ENCODE measurements at places on chromosomes 11 and 22.

GRCh38 chr11:87602776-87603175, 565.0 kb downstream of the TMEM135 start:
- DNase-seq: no peak

DNA sequence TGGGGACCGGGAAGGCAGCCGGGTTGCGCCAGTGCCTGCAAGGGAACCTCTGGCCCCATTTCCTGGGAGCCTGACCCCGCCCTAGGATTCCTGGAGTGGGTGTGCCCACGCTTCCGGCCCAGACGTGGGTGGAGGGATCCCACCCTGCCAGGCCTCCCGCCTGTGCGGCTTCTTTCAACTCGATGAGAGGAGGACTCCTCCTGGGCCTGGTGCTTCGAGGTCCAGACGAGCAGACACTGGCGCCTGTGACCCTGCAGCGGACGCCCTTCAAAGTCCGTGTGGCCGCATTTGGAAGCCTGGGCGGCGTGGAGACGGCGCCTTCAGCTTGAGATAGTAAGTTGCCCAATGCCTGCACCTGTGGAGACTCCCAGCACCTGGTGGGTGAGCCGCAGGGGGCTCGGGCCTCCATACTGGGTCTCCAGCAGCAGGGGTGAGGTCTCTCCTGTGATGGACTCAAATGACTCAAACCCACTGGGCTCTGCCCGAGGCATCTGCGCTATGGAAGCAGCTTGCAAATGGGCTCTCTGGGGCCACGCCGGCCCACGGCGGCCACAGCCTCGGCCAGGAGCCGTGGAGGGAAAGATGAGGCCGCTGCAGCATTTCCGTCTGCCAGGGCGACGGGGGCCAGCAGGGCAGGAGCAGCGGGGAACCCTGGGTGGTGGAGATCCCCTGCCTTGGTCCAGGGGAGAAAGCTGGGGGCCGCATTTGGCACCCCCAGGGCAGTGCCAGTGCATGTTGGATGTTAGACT, 64.3 kb upstream of the PPARA start:
- no peak for DNase-seq

DNA sequence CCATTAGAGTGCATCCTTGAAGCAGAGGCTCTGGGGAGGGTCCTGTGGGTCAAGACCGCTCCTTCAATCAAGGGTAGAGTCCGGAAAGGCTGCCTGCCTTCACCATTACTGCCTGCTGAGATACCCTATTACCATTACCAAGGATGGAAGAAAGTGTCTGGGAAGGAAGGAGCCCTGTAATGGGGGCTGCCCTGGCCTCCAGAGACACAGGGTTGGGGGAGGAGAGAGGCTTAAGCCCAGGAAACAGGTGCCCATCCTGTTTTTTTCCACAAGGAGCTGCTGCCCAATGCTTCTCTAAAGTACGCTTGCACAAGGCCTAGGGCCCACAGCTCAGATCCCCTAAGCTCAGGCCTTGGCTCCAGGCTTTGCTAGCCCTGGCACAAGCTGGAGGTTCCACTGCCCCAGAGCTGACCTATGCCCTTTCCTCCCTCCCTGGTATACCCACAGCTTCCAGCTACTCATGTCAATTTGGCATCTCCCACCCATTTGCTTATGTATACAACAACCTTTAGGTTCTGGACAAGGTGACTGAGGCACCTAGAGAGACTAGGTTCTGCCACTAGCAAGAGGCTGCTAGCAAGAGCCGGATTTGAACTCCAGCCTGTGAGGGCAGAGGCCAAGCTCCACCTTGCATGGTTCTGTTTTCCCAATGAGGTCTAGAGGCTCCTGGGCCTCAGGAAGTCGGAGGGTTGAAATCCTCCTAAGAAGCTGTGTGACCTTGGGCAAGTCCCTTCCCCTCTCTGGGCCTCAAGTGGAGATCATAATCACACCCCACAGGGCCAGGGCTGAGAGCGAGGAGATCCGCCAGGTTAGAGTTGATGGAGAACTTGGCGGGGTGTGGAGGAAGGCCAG, 1.5 kb upstream of the PLCB3 start:
- DNase-seq: no peak

DNA sequence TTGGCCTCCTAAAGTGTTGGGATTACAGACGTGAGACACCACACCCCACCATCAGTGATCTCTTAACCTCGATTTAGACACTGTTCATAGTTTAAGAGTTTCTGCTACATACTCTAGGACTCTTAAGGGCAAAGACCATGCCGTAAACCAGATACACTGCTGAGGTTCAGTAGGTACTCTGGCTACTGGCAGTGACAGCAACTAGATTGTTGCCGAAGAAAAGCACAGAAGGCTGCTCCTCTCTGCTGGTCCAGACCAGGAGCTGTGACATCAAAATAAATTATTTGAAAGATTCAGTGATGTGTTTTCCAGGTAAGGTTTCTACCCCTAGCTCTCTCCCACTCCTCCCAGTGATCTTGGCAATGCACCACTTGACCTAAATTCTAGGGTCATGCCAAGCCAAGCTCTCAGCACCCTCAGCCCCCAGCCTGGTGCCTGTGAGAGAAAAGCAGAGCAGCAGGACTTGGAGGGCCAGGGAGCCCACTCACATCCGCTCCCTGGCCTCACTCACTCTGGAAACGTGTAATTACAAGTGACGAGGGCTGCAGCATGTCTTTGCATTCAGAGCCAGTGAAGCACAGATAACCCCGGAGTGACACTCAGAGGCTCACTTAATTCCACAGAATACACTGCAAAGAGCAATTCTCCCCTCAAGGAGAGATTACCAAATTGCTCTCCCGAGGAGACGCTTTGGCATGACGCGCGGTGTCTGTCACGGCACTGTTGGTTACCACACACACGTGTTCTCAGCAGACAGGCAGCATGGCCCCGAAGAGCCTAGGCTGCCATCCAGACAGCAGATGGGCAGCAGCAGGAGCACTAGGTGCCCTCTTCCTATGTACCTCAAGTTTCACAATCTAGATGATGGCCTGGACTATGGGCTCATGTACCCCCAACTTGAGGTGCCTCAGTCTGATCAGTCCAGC, 96.9 kb upstream of the PITPNB start:
- DNase-seq: no peak

GRCh38 chr22:43042101-43042780, 27.3 kb upstream of the PACSIN2 start:
- no peak for DNase-seq

- DNase-seq: no peak
These were observed 105.6 kb upstream of the ALDH3B2 start for GRCh38 chr11:67780056-67780455.

- DNase-seq: no peak
These were observed 27.6 kb upstream of the TOLLIP start for GRCh38 chr11:1336836-1337646.

GRCh38 chr11:65169164-65169641, 830 bp upstream of the SPDYC start:
- DNase-seq: no peak

GRCh38 chr11:12682288-12682687, 8.1 kb downstream of the TEAD1 start:
- no peak for DNase-seq

DNA sequence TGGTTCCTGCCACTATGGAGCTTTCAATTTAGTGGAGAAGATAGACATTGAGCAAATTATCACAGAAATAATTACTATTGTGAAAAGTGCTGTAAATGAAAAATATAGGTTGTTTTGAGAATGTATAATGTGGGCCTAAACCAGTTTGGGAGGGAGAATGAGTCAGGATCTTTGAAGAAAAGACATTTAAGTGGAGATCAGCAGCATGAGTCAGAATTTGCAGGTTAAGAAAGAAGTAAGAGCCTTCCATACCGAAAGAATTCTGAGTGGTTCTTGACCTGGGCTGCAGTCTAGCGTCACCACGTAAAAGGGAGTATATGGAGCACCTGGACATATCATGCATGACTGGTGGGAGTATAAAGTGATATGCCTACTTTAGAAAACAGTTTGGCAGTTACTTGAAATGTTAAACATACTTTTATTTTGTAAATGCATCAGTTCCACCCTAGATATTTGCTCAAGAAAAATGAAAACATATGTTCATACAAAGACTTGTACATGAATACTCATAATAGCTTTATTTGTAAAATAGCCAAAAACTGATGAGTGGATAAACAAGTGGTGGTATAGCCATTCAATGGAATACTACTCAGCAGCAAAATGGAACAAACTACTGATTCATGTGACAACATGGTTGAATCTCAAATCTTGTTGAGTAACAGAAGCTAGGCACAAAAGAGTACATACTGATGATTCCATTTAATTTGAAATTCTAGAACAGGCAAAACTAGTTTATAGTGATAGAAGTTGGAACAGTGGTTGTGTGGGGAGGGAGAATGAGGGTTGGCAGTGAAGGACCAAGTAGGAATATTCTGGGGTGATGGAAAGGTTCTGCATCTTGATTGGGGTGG, 99.2 kb downstream of the STIM1 start:
- DNase-seq: no peak

- DNase-seq: no peak
These were observed 19.1 kb upstream of the XBP1 start for GRCh38 chr22:28819253-28820096.

DNA sequence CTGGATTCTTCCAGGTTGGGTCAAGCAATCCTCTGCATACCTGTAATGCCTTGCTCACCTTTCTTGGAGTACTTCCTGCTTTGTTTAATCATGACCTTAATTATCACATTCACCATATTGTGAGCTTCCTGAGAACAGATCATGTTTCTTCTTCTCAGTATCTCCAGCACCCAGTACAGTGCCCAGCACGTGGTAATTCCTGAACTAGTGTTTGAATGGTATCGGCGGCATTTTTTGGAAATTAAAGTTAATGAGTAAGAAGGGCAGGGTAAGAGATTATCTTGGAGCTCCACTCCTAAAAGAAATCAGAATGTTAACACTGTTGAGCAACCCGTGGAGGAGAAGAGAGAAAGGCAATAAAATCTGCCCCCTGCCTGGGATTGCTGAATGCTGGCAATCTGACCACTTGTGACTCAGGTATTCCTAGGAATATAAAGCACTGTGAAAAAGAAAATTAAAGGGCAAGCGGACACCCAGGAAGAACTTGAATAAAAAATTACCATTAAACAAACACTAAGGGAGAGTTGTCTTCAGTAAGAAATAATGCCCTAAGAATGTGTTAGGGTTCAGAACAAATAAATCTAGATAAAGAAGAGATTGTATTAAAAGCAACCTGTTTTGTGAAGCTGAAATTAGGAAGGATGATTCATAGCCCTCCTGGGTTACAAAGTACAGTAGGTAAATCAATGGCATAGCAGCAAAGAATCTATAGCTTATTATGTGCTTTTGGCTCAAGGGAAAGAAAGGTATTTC, 92.9 kb downstream of the PDHX start:
- no peak for DNase-seq
